Ammon's horn (tissue), 1 donor: ENCODE measurements at places on chromosomes 4 and X.

GRCh38 chr4:18932730-18933339, 911.3 kb upstream of the LCORL start:
- no peak for DNase-seq

DNA sequence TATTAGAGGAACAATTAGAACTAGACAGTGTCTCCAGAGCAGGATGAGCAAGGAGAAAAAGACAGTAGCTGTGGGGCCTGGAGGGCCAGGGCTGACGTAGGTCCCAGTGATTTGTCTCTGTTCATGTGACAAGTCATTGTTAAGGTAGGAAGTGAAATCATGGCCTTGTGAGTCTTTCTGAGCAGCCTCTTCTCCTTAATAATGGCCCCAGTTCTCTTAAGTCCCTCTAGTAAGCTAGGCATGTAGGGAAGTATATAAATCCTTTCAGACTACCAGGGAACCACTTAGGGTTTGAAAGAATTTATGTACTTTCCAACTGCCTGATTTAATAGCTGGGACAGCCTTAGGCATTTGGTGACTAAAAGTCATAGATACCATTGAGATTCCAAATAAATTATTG, 133.0 kb downstream of the KLHL8 start:
- no peak for DNase-seq

DNA sequence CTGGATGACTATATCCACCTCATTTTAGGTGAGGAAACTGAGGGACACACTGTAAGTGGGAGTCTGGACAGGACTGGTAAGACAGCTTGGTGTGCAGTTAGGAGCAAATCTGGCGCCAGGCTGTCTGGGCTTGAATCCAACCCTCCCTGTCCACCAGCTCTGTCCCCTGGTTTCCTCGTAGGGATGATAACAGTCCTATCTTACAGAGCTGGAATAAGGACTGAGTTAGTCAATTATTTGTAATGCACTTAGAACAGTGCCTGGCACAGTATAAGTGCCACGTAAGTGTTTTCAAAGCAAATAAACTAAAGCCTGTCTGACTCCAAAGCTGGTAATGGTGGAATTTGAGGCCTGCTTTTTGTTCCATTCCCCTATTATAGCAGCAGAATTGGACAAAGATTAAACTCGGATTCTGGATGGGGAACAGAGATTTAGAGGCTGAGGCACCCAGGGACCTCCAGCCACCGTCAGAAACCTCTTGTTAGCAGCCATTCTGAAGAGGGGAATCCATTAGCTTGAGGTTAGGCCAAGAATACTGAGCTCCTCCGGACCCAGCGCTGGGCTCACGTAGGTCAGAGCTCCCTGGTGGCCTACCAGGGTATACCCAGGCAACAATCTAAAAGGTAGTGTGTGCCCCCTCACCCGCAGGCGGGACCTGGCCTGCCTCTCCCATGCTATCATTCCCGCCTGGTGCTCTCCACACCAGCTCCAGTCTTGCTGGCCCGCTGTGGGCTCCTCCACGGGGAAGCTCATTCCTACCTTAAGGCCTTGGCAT, 102.1 kb downstream of the UCHL1 start:
- DNase-seq = no peak

- no peak for DNase-seq
Observed at GRCh38 chr4:95638920-95639501, 90.2 kb upstream of the UNC5C start.

DNA sequence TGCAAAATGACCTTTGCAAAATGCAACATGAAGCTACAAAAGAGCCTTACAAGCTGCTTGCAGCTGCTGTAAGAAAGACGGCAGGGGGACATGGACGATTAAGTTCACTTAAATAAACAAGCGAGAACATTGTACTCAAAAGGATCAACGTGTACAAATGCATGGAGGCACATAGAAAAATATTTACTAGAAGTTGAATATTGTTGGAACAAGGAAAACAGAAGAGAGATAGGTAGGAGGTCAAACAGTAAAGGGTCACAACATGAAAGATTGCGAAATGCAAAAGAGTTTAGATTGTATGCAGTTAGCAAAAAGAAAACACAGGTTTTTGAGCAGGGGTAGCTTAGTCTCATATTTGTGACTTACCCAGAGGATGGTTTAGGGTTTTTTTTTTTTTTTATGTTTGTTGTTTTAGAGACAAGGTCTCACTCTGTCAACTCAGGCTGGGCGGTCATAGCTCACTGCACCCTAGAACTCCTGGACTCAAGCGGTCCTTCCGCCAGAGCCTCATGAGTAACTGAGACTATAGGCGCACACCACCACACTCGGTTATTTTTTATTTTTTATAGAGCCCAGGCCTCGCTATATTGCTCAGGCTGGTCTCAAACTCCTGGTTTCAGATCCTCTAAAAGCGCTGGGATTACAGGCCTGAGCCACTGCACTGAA, 1.4 kb upstream of the PHF8 start:
- DNase-seq = no peak

- DNase-seq = no peak
Observed at GRCh38 chrX:72078411-72078810, 53.3 kb downstream of the RTL5 start.

DNA sequence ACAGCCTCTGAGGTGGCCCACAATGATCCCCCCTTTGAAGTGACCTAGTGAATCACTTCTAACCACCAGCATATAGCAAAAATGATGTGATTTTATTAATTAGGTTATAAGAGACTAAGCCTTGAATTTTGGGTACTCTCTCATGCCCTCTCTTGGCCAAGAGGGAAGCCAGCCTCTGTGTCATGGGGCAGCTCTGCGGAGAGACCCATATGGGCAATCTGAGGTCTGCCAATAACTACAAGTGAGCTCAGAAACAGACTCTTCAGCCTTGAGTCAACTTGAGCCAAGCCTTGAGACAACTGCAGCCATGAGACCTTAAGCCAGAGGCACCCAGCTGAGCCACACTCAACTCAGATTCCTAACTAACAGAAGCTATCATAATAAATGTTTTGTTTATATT, 45.7 kb downstream of the MANBA start:
- no peak for DNase-seq

DNA sequence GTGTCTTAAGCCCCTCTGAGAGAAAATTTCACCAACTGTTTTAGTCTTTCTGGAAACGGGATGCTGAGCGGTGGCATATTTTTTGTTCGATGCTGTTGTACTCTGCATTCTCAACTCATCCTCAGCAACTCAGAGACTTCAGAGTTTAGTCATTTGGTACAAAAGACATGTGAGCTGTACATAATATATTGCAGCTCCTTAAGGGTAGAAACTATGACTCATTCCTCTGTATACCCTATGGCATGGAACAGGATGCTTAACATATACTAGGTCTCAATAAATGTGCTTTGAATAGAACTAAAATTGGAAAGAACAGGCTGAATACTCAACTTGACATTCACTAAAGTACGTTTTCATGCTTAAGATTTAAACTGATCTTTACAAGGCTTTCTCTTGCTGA, 130.5 kb upstream of the SLITRK2 start:
- DNase-seq = no peak

GRCh38 chr4:81790477-81790876, 318.8 kb upstream of the RASGEF1B start:
- DNase-seq = no peak

GRCh38 chr4:139692309-139693012, 26.8 kb downstream of the MGST2 start:
- DNase-seq = peak; percentile 35
